Kidney capillary endothelial cell (primary cell): ENCODE measurements at places on chromosomes 12 and 14.

GRCh38 chr14:68788996-68789820 is 3.7 kb downstream of the ZFP36L1 start:
- peak; percentile 87 for DNase-seq

DNA sequence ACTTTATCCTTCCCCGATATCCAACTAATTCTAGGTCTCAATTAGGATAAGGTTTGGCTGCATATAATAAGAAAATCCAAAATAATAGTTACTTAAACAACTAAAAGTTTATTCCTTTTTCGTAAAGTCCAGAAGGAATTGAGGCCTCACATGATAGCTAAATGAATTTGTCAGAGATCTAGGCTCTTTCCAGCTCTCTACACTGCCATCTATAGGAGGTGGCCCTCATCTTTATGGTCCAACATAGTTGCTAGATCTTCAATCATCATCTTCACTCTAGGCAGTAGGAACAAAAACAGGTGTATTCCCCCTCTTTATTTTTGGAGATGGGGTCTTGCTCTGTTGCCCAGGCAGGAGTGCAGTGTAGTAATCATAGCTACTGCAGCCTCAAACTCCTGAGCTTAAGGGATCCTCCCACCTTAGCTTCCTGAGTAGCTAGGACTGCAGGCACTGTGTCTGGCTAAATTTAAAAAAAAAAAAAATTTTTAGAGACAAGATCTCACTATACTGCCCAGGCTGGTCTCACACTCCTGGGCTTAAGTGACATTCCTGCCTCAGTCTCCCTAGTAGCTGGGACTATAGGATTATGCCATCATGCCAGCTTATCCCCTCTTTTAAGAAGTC is 46.5 kb upstream of the SAV1 start:
- peak; percentile 38 for DNase-seq

GRCh38 chr14:99331811-99332210 is 59.8 kb upstream of the BCL11B start:
- DNase-seq, result no peak

DNA sequence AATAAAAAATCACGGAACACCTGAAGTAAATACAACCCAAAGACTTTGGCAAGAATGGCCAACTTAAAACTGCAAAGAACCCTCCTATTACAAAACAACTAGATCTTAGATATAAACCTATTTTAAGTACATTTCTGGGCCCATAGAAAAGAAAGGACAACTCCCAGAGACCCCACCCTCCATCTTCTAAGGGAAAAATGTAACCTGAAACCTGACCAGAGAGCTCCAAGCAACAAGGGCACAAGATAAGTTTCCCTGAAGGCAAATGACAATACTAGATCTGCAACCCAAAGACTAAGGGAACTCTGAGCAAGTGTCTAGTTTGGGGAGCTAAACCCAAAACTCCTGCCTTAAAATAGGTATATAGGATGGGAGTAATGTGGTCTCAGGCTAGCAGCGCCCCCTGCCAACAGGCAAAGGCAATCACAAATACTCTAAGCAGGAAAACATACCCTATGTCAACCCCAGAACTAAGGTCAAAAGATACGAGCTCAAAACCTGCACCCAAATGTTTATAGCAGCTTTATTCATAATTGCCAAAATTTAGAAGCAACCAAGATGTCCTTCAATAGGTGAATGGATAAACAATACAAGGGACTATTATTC is 218.9 kb downstream of the ITPR2 start:
- DNase-seq, result peak; percentile 29

DNA sequence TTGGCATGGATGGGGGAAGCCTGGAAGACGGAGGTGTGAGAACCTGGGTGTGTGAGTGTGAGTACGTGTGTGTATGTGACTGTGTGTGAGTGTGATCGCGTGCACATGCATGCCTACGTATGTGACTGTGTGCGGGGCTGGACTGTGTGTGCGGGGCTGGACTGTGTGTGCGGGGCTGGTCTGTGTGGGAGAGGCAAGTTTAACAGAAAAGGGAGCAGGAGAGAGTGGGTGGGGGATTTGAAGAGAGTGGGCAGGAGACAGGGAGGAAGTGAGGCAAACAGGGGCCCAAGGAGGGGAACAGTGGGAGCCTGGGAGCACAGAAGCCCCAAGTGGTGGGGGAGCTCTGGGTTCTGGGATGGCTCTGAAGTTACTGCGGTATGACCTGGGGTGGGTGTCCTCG is 103.7 kb upstream of the LHX5 start:
- DNase-seq, result no peak

DNA sequence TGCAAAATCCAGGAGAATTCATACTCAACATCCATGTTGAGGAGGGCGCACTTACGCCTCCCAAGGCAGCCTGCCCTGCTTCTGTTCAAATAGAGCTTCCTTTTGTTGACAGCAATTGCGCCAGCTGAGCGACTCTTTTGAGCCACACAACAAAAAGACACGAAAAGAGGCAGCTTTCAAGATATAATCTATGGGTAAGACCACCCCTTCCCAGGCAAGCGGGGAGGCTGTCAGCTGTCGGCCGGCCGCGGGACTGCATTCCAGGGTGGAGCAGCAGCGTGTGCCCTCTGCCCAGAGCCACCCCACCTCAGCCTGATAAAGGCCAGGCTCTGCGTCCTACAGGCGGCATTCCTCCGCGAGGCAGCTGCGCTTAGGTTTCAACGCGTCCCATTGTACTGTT is 15.8 kb upstream of the STAB2 start:
- no peak for DNase-seq

GRCh38 chr14:68451696-68452373 is 341.0 kb downstream of the ZFP36L1 start:
- DNase-seq, result no peak

DNA sequence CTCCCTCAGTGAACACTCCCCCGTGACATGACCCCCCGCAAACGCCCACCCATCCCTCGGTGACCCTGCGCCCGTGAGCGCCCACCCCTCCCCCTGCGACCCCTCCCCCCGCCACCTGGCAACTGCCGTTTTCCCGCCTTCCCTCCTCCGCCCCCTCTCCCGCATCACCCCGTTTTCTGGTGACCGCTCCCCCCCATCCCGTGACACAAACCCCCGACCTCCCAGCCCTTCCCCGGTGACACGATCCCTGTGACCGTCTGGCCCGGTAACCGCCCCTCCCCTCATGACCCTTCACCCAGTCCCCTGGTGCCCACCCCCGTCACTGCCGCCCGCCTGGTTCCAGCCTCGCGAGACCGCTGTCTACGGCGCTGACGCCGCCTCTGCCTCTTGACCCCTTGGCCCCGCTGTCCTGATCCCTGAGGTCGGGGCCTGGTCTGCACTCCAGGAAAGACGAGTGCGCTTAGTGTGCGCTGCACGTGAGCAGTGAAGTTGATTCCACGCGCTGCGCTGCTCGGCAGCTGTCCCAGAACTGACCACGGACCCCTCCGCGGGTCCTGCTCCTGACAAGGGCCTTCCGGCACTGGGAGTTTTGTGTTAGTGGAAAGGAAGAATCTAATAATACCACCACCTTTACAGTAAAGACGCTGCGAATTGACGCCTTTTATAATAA is 59.4 kb downstream of the DDX51 start:
- peak; percentile 73 for DNase-seq

DNA sequence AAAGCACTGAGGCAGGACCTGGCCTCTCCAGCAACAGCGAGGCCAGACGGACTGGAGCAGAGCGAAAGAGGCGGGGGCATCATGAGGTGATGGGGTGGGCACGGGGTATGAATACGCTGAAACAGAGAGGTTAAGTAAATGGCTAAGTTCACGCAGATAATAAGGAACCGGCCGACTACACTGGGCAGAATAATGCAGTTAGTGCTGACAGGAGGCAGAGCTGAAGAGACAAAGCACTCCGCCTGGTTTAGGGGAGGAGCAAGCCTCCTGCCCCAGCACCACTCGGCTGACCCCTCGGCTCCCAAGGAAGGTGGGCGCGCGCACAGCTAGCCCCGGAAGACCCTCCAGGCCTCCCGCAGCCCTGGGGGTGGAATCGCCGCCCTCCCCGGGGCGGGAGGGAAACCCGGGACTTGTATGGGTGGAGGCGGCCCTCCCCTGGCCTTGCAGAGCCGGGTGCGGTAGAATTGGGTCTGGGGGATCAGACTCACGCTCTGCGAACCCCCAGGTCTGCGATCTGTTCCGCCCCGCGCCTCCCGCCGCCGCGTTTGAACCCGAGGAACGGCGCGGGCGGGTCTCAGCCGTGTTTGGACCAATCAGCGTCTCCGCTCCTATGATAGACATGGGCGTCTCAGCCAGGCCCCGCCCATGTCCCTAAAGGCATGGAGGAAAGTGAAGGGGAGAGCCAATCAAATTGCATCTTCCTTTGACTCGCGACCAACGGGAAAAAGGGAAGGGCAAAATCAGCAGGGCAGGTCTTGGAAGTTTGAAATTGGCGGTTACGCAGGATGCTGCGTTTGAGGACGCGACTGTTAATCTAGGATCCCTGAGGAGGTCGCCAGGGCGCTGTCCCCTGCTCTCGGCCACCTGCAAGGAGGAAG is at the start of gene CIT:
Gene CIT, minus strand, starts transcription at position 560 of the 878 bp plus-strand sequence. CDS start 1,152 bp downstream, outside the sequence.
- peak; percentile 93 for DNase-seq

DNA sequence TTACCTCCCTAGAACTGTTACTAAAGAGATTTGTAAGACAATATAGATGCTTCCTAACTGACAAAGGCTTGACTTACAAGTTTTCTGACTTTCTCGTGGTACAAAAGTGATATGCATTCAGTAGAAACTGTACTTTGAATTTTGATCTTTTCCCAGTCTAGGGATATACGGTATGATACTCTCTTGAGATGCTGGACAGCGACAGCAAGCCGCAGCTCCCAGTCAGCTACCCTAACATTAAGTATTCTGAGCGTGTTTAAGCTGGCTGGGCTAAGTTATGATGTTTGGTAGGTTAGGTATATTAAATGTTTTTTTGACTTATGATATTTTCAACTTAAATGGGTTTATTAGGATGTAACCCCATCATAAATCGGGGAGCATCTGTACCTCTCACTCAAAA is 55.2 kb upstream of the CDKL1 start:
- DNase-seq, result no peak

DNA sequence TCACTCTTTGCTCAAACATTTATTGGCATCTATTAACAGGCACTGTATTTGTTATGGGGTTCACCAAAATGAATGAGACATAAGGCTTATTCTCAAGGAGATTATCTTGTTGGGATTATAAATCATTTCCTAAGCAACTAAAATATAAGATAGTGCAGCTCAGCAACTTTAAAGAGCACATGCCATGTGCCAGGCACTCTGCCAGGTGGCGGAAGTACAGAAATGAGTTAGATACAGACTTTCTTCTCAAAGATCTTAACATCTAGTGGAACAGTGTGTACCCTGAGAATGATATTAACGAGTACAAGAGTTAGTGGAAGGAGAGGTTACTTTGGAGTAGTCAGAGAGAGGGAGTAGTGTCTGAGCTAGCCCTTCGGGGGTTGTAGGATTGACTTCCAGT is 28.4 kb upstream of the TOMM20L start:
- DNase-seq, result no peak

GRCh38 chr12:76813972-76814371 is 50.1 kb downstream of the ZDHHC17 start:
- DNase-seq, result no peak

GRCh38 chr12:25701290-25701689 is 148.2 kb upstream of the LMNTD1 start:
- DNase-seq, result no peak

DNA sequence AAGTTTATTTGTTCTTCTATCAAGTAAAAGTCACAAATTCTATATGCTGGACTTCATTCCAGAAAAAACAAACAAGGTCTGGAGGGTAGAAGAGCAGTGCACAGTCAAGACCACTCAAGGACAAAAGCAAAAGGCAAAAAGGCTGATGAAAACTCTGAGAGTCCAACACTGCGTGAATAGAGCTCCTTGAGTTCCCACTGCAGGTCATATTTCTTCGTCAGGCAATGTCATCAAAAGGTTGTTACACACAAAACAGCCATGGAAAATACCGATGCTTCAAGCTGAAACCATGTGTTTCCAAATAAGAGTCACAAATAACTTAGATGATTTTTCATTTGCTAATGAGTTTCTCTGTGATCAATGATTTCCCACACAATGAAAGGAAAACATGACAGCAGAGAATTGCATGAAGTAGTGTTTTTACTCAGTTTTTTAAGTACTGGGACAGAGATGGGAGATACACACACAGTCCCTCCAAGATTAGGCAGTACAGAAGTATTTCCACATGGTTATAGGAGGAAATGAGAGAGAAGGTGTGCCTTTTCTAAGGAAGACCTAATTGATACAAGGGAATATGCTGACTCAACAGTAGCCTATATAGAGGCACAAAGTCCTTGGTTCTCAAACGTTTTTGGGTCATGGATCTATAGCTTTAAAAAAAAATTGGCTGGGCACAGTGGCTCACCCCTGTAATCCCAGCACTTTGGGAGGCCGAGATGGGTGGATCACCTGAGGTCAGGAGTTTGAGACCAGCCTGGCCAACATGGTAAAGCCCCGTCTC is 177.7 kb downstream of the MED13L start:
- DNase-seq, result no peak

GRCh38 chr14:70780396-70781075 is 28.8 kb downstream of the MAP3K9 start:
- DNase-seq, result no peak

GRCh38 chr12:38744041-38744440 is 161.3 kb downstream of the CPNE8 start:
- no peak for DNase-seq

- peak; percentile 69 for DNase-seq
Measured at GRCh38 chr12:29552324-29552927, 54.9 kb upstream of the OVCH1 start.

DNA sequence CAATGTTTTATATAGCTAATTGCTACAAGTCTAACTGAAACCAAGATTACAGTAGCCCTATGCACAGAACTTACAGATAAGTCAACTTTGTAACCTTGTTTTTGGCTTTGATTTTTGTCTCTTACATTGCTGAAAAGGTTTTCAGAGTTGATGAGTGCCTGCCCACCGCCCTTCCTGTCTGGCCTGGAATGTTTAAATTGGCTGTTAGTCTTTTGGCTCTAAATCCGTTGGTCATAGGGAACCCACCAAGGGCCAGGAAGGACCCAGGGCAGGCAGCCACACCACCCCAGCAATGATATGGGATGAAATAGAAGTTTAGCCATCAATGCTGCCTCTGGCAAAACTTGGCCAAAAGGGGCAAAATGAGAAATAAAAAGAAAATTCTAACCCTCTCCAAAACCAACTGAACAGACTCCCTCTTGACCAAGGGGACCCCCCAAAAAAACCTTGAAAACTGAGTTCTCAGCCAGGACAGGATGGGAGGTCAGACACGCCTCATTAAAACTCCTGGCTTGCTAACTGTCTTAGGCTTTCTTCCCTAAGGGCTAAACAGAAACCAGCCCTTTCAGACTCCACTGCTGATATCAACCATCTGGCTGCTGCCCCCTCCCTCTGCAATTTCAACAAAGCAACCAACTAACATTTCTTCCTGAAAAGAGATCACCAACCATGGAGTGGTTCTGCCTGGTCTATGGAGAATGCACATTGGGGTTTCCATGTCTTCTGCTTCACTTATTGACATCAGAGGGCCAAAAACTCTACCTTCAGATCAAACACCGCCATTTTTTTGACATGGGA is 242.1 kb upstream of the NOS1 start:
- DNase-seq, result no peak

- DNase-seq, result no peak
Measured at GRCh38 chr14:24798911-24799462, 165.0 kb upstream of the GZMB start.
